ENCODE measurements at places on chromosomes 3 and 15.

DNA sequence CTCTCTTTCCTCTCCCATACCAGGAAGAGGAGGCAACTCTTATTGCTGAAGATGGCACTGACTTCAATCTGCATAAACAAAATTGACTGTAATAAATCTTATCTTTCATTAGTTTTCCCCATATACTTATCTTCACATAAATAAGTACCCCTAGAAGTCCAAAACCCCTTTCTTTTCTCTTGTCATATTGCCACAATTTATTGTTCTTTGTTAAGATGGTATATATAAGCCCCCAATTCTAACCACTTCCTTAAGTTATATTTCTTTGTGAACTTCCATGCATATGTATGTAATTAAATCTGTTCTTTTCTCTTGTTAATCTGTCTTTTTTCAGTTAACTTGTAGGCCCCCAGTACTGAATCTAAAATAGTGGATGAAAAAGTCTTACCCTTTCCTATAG lies 68.8 kb downstream of the TNIK start:
- no peak for DNase-seq

DNA sequence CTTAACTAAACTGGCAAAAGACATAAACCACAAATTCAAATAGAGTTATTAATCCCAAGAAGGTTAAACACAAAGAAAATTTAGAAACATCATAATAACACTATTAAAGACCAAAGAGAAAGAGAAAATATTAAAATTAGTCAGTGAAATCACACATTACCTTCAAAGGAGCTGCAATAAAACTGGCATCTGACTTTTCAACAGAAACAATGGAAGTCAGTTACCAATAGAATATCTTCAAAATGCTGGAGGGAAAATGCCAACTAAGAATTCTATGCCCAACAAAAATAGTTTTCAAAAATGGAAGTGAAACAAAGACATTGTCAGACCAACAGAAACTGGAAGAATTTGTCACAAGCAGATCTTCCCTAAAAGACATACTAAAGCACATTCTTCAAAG lies 68.7 kb upstream of the RNF7 start:
- DNase-seq: no peak

DNA sequence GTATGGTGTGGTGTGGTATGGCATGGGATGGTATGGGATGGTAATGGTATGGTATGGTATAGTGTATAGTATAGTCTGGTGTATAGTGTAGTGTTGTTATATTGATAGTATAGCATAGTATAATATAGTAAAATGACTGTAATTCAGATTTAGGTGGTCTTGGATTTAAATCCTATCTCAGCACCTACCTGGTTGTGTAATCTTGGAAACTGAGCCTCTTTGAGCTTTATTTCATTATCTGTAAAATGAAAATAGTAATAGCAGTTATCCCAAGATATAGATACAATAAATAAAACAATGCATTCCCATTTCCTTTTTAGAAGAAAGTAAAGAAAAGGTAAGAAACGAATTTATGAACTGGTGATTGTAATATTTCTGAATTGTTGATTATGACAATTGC lies 27.5 kb upstream of the MEF2A start:
- no peak for DNase-seq

DNA sequence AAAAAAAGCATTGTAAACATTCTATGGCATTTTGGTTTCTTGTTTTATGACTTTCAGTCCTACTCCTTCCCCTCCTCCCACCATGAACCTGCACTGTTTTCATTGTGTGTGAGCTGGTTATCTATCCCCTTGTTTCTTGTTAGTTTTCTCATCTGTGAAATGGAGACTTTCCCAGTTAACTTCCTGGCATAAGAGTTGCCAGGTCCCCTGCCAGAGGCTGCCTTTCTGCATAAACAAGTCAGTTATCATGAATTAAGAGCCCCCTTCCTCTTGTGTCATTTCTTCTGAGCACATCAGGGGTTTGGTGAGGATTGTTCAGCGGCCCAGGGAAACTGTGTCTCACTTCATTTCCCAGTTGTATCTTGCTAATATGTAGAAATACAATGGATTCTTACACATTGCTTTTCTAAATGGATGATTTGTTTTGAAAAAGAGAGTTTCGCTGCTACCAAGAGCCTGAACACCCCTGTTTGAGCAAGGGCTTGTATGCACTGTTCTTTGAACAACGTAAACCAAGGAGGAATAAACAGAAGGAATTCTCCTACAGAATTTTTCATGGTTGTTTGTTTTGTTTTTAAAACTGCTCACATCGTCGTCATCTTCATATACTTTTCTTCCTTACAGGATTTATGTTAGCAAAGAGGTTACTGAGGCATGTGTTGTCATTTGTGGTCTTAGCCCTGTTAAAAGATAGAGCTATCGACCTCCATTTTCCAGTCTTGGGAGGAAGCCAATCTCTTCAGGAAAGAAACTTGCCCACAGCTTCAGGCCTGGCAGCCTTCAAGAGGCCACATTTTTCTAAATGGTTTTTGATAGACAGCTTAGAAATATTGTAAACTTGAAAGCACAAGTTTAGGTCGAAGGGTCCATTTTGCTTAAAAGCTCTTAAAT lies 144.6 kb upstream of the IL12A start:
- peak; percentile 84 for DNase-seq

- no peak for DNase-seq
These were observed 552.3 kb downstream of the NTRK3 start for GRCh38 chr15:87704276-87704675.

- DNase-seq: peak; percentile 80
These were observed 61.2 kb downstream of the RFTN1 start for GRCh38 chr3:16452261-16452660.

DNA sequence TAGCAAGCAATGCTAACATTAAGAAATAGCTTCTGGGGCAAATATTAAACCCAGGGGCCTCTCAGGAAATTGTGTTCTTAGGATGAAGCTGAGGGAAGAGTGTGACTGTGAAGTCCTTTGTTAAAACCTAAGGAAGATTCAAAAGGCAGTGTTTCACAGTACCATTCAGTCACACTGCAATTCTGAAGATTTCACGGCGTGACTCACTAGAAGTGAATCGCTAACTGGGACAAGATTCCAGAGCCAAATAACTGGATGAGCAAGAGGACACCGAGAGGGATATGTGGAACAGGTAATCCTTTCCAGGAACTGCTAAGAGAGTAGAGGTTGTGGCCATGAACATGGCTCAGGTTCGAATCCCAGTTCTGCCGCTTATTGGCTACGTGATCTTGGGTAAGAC lies 61.8 kb upstream of the SMAD3 start:
- peak; percentile 53 for DNase-seq

GRCh38 chr15:32641517-32642059 lies at the start of gene SCG5:
SCG5 (plus strand) TSS chr15:32641710; CDS start chr15:32643593, 1,883 bp downstream.
- peak; percentile 49 for DNase-seq

- no peak for DNase-seq
These were observed 167.5 kb upstream of the TPM1 start for GRCh38 chr15:62874959-62875625.

- DNase-seq: no peak
These were observed 107.7 kb upstream of the PLSCR5 start for GRCh38 chr3:146712806-146713205.

DNA sequence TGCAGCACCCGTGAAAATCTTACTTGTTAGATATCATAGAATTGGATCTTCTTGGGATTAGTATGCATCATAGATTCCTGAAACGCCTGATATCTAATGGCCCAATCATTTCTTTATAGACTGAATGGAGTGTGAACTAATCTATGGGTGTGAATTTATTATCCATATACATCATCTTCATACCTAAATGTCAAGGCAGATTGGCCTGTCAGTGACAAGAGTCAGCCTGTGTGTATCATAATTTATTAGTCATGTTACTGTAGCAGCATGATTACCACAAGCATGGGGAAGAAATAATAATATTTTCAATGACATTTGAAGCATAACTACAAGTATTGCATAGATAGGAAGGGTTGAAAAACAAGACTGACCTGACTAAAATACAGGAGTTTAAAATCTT lies 235.8 kb downstream of the RAP2B start:
- no peak for DNase-seq

GRCh38 chr15:62248277-62248984 lies 83.3 kb upstream of the C2CD4B start:
- DNase-seq: peak; percentile 3

DNA sequence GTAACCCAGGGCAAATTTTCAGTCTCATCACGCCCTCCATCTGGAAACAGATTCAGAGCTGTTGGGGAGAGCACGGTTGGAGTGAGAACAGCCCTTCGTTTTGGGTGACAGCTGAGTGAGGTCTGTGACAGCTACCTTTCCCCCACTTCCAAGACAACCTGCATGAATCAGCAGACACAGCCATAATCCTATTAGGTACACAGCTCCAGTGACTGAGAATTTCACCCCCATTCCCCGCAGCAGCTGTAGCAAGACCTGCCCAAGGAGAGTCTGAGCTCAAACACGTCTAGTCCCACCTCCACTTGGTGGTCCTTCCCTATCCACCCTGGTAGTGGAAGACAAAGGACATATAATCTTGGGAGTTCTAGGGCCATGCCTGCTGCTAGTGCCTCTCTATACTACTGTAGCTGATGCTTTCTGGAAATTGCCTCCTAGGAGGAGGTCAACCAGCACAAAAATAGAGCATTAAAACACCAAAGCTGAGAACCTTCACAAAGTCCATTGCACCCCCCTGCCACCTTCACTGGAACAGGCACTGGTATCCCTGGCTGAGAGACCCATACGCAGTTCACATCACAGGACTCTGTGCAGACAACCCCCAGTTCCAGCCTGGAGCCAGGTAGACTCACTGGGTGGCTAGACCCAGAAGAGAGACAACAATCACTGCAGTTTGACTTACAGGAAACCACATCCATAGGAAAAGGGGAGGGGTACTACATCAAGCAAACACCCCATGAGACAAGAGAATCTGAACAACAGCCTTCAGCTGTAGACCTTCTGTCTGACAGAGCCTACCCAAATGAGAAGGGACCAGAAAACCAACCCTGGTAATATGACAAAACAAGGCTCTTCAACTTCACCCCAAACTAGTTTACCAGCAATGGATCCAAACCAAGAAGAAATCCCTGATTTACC lies 448.6 kb upstream of the CBLB start:
- DNase-seq: no peak

- no peak for DNase-seq
These were observed 342.9 kb downstream of the CLSTN2 start for GRCh38 chr3:140277886-140278285.

- DNase-seq: no peak
These were observed 464.7 kb downstream of the PDCD6IP start for GRCh38 chr3:34263101-34263621.

- no peak for DNase-seq
These were observed 136.1 kb upstream of the TOPAZ1 start for GRCh38 chr3:44105571-44105970.

- no peak for DNase-seq
These were observed 333.2 kb upstream of the UMPS start for GRCh38 chr3:124397088-124397487.
